ENCODE measurements at places on chromosomes 16 and 17.
A peak's percentile ranks its signal among the peaks of the same experiment; 100 is the strongest.

DNA sequence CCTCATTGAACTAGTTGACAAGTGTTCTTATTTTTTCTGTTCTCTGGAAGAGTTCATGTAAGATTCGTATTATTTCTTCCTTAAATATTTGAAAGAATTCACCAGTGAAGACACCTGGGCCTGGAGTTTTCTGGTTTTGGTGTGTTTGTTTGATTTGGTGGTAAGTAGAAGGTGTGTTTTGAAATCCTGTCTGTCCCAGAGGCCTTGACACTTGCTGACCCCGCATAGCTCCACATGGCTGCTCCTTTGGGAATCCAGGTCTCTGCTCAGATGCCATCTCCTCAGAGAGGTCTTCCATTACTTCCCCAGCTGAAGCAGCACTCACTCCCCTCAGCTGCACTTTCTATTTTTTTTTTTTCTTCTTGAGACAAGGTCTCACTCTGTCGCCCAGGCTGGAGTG, 5.7 kb upstream of the NUP93 start:
- no peak for DNase-seq

DNA sequence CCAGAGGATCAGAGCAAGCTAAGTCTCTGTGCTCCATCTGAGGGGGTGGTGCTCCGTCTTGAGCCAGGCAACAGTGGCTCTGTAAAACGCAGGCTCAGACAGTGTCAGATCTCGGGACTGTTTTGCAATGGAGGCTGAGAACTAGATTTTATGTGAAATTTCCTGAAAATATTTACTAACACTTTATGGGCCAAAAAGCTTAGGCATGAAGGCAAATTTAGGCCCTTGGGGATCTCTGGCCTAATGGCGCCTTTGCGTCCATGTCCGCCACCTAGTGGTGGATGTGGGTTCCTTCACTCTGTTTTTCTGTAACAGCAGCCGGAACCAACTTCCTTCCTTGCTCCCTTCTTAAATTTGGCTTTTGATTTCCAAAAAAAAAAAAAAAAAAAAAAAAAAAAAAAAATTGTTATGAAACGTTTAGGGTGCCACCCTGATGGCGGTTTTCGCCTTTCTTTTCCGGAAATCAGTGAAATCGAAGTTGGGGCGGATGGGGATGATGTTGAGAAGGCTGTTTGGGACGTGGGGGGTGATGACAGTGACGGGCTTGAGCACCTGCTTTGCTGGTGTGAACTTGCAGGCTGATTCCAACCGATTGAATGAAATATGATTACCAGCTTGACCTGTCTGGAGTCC, 14.0 kb upstream of the ELAC2 start:
- no peak for DNase-seq

DNA sequence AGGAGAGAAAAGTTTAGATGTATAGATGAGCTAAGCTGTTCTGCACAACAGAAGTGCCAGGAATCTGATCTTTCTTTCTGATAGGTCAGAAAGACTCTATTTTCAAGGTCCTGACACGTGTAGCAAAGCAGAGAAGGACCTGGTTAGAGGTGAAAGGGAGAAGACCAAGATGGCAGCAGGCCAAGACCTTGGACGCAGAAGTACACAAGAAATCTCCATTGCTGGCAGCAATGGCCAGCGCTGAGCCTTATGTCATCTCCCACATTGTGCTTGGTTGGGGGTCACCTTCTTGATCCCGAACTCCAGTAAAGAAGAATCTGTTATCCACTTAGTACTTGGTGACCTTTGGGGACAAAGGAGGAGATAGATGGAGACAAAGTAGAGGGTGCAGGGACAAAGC, 41.8 kb upstream of the AKAP1 start:
- DNase-seq: no peak

GRCh38 chr17:46212634-46213435, 19.6 kb upstream of the KANSL1 start:
- peak; percentile 23 for DNase-seq

GRCh38 chr16:46844771-46845170, 13.8 kb upstream of the C16orf87 start:
- no peak for DNase-seq

GRCh38 chr16:87054856-87055255, 262.3 kb downstream of the C16orf95 start:
- DNase-seq: no peak

DNA sequence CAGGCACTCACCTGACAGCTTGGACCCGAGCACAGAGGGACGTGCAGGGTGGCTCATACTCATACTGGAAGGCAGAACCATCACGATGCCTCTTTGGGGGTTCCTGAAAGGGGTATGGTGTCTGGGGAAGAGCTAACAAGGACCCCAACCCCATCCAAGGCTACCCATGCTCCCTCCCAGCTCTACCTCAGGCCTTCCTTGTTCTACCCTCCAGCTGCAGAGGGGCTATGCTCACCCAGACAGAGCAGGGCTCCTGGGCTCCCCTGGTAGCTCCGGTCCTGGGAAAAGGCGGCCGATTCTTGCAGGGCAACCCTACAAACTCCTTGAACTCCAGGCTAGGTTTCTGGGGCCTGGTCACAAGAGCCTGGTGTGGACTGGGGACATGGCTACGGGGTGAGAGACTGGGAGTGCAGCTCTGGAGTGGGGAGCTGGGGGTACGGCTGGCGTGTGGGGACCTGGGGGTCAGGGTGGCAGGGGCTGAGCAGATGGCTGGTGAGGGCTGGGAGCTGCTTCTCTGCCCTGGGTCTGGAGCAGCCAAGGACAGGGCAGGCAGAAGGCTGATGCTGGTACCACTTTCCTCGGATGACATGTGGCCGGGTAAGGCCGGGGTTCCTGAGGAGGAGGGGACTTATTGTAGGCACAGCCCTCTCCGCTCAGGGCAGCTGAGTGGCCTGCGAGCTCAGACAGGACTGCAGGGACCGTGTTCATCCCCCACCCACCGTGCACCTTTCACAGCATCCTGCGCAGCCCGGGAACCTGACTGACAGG, 2.1 kb downstream of the ACD start:
- no peak for DNase-seq

All from NCI-H2029 treated with DMSO at 0.1 percent for 48 hours (cell line).